ENCODE measurements at places on chromosomes 16 and 17.

DNA sequence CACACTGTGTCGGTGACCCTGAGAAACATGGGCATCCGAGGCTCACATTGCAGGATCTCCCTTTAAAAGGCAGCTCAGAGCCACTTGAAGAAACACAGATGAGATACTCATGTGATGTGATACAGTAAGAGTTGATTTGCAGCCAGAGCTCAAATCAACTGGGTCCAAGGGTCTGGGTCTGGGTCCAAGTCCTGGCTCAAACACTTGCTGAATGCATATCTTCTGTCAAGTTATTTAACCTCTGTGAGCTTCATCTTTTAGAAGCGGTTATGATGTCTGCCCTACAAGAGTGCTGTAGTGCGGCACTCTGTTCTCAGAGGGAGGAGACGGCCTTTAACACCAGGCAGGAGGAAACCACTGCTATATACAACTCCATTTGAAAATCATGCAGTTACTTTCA is 6.4 kb downstream of the KRT38 start:
- peak; percentile 69 for DNase-seq

GRCh38 chr17:76948726-76949342 is 80.6 kb downstream of the MGAT5B start:
- DNase-seq: peak; percentile 78

GRCh38 chr17:6041246-6041645 is 28.9 kb upstream of the WSCD1 start:
- no peak for DNase-seq

- DNase-seq: peak; percentile 51
Observed at GRCh38 chr16:23079675-23080301, 69.5 kb downstream of the USP31 start.

- DNase-seq: no peak
Observed at GRCh38 chr17:50045154-50045553, 10.8 kb upstream of the ITGA3 start.

DNA sequence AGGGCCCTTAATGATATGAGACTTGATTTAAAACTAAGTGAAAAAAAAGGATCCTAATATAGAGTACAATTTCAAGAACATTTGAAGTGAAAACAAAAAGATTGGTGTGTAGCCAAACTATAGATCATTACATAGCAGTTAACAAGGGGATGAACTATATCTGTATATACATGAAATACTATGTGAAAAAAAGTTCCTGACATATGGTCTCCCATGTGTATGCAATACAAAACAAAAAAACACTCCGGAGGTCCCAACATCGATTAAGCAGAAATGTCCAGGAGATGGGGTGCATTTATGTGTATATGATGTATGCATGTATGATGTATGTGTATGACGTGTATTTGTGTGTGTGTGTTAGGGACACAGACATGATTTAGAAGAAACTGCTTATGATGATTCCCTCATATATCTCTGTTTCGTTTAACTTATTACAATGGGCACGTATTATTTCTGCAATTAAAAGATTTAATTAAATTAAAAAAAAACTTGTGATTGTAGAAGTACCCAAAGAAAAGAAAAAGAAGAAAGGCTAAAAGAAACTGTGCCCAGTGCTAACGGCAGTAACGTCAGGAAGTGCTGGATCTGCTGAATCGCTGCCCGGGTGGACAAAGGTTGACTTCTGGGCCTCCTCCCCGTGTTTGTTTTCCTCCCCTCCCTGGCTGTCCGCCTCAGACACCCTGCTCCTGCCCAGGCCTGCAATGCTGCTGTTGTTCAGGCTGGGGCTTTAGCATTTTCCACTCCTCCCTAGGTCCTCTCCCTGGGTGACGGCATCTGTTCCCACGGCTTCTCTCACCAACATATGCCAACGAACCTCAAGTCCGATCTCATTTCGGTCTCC is 36.9 kb downstream of the TBX4 start:
- DNase-seq: no peak

GRCh38 chr16:69309316-69309715 is 1.8 kb upstream of the VPS4A start:
- DNase-seq: no peak

- peak; percentile 73 for DNase-seq
Observed at GRCh38 chr17:81513372-81513752, 763 bp upstream of the ACTG1 start.

DNA sequence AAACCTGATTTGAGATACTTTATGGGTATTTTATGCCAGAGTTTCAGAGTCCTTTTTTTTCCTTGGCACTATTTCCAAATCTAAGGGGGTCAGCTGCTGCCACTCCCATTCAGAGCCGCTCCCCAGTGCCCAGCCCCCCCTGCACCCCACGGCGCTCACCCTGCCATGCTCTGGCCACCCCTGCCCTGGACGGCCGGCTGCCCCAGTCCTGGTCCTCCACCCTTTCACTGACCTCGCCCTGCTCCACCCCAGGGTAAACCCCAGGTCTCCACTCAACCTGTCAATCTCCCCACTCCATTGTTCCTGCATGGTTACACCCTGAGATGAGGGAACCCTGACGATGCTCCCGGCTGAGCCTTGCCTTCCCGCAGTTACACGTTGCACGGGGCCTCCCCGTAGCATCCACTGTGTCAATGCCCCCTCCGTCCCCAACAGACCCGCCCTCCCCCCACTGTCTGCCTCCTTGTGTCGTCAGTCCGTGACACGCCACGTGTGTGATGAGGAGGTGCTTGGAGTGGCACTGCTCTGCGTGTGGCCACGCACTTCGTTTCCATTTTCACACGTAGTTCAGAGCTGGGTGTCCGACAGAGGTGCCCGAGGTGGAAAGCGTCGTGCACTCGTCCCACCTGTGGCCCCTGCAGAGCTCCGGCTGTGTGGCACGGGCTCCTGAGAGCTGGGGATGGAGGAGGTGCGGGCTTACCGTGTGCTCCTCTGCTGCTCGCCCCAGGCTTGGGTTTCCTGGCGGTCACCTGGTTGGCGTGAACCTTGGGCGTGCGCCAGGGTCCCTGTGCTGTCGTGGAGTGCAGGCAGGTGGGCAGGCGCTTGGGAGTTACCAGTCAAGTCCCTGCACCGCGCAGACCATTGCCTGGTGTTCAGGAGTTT is 116.5 kb downstream of the BANP start:
- DNase-seq: no peak

DNA sequence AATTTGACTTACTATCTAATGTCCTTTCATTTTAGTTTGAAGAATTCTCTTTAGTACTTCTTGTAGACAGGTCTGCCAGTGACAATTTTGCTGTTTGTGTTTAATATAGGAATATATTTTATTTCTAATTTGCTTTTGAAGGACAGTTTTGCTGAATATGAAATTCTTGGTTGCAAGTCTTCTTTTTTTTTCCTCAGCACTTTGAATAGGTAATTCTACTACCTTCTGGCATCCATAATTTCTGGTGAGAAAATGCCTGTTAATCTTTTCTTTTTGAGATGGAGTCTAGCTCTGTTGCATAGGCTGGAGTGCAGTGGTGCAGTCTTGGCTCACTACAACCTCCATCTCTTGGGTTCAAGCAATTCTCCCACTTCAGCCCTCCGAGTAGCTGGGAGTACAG is 25.2 kb upstream of the CCL22 start:
- DNase-seq: no peak

GRCh38 chr16:75107505-75107904 is 9.1 kb downstream of the LDHD start:
- no peak for DNase-seq

DNA sequence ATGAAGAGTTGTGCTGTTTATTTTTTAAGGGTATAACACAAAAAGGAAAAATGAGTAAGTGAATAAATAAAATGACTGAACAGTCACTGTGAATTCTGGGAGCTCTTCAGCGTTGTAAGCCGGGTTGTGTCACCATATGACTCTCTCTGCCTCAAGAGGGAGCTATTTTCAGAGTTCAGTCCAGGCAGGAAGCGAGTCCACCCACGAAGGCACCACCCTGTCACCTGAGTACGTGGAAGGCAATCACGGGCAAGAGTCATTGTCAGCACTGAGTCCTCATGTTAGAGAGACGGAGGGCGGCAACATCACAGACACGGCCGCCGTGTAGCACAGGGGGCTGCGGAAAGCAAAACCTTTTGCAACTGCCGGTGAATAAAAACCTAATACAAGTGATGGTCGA is 227.6 kb downstream of the UTP18 start:
- DNase-seq: no peak

GRCh38 chr16:4633910-4634635 is 9.4 kb downstream of the MGRN1 start:
- DNase-seq: no peak

DNA sequence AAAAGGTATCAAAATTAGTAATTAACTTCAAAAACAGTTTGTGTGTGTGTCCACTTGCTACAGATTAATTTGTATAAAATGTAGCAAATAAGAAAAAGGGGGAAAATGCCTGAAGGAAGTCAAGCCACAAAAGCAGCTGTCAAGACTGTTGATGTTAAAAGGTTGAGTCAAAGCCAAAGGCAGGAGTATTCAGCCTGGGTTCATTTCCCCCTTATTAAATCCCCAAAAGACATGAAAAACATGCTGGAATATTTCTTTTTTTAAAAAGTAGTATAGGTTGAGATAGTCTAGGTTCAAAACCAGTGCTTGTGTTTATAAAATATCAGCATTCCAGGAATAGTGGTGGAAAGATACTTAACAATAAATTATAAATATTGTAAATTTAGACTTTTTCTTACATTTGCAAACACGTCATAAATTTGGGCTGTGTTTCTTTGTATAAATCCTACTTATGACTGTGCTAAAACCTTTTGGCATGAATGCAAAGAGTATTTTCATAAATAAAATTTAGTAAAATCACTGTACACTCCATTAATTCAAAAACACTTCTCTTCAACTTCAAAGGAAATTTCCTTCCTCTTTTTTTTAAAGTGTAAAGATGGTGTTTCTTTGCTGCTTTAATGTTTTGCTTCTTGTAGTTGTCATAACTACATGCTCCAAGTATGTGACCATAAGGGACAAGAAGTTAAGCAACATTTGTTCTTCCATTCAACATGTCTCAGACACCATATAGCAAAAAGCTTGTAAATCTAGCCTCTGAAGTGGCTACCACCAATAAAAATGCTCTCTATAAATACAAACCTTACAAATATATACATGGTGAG is 72.0 kb downstream of the SKAP1 start:
- no peak for DNase-seq

GRCh38 chr16:3369073-3369472 is 13.4 kb downstream of the OR2C1 start:
- no peak for DNase-seq

- no peak for DNase-seq
Observed at GRCh38 chr17:37506678-37507077, 17.0 kb downstream of the DUSP14 start.

DNA sequence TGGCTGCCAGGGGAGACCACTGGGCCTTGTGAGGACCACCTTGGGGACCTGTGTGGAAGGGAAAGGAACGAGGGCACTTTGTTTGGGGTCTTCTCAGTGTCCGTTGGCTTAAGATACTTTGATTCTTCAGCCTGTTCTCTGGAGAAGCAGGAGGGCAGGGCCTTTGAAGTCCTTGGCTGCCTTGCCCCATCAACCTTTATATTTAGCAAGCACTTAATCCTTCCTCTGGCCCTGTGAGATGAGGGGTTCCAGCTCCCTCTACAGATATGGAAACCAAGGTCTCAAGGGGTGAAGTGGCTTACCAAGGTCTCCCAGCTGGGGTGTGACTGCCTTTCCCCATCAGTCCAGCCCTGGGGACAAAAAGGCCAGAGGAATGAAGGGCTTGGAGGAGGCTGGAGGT is 28.5 kb downstream of the TTYH2 start:
- DNase-seq: no peak
